ENCODE measurements at places on chromosomes 7 and 10.

DNA sequence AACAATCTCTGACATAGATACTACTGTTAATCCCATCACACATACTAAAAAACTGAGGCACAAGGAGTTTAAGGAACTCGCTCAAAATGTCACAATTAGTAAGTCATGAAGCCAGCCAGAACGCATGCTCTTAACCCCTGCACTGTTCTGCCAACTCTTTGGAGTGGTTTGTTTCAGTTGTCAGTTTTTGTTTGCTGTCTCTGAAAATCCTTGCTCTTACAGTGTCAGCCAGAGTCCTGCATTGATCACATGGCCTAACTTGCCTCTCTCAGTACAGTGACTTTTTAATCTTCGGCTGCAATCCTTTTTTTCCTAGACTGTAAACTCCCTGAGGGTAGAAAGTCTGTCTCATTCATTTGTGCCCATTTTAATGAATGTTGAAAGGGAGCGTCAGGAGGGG is 753.8 kb downstream of the AUTS2 start:
- DNase-seq: no peak

- peak; percentile 56 for DNase-seq
Observed at GRCh38 chr10:129945941-129946760, 17.9 kb downstream of the EBF3 start.

DNA sequence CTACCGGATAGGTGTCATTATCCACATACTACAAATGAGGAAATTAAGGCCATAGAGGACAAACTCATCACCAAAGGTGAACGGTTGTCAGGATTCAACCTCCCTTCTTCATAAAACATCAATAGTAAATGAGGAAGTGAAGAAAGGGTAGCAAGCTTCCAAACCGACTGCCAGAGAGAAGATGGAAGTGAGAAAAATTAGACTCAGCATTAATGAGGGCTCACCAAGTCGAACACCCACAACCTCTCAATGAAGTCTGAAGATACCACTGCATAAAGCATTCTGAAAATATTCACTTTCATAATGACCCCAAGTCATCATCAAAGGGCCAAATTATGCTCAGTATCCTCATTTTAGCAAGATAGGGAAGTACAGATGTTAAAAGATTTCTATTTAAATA is 29.6 kb downstream of the ABCB4 start:
- DNase-seq: no peak

DNA sequence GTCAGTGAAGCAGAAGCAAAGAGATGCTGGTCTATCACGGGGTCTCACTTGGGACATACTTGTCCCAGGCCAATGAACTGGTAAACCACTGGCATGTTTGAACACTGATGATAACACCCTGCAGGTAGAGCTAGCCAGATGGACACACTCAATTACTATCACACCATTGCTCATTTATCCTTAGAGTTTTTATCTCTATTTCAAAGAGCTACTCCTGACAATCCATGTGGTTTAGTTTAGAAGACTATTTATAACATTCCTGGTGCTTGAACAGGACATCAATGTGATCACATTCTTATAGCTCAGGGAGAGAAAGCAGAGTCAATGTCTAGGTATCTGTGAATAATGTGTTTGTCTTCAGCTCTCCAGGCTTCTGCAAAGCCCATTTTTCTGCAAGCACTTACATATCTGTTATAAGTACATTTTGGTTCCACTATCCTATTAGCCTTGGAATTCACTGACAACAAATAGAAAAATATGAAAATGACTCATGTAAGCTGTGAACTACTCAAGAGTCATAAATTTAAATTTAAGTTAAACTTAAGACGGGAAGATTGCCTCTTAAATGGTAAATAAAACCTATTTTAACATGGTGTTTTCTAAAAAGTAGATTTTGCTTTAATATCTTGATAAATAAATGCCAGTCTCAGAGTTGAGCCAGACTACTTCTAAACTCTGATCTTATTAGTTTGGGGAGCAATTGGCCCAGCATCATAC is 106.7 kb upstream of the MBL2 start:
- DNase-seq: no peak

DNA sequence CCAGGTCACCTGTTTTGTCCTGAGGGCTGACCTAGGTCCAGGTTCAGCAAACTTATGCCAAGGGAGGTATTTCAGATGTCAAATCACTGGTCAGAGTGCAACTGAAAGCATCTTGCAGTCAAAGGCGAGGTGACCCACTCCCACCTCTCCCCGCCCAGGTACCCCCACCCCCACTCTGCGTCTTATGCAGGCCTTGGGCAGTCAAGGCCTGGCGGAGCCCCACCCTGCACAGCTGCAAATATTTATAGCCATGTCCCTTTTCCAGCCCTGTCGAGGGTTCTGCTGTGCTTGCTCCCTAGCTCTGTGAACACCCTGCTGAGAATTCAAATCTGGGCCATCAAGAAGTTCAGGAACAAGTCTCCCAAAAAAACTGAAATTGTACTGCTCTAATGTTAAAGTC is 40.6 kb upstream of the BMPR1A start:
- no peak for DNase-seq

- DNase-seq: no peak
Observed at GRCh38 chr7:73888959-73889358, 28.0 kb downstream of the TMEM270 start.

DNA sequence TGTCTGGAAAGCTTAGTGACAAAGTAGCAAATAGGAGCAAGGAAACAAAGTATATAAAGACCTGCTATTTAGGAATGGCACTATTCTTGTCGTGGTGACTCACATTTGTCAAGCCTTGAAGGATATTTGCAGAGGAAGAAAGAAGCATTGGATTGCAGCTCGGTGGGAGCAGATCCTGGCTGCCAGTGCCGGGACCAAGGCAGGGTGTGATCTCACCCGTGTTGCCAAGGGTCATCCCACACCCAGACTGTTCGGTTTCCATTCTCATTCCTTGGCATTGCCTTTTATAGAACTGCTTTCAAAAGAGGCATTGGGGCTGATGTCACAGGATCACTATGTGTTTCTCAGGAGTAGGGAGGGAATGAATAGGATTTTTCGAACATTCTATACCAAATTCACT is 176.2 kb downstream of the GALNT17 start:
- DNase-seq: peak; percentile 15

- no peak for DNase-seq
Observed at GRCh38 chr7:94382746-94383145, 11.9 kb upstream of the COL1A2 start.

GRCh38 chr7:37977243-37977642 is 56.8 kb downstream of the EPDR1 start:
- DNase-seq: no peak

- DNase-seq: peak; percentile 72
Observed at GRCh38 chr10:44927352-44927751, 16.2 kb downstream of the TMEM72 start.

- DNase-seq: no peak
Observed at GRCh38 chr7:121442845-121443244, 46.7 kb upstream of the FAM3C start.

DNA sequence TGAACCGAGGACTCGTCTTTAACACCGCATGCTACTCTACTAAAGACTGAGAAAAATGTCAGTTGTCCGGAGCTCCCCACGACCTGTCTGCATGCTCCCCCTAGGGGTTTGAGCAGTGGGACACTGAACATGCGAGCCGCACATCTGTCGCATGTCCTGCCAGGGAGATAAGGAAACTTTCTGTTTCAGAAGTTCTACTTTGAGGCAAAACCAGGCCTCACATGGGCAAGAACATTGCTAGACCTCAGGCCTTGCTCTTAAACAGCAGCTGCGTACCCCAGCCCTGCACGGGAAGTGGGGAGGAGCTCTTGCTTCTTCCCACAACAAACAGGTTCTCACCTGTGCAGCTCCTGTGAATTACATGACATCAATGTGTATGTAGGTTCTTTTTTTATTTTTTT is 30.3 kb upstream of the HERPUD2 start:
- DNase-seq: no peak

- DNase-seq: peak; percentile 99
Observed at GRCh38 chr7:158829342-158830210, at the start of gene ESYT2. Gene ESYT2 (minus strand): TSS chr7:158829509. CDS start chr7:158829418, 91 bp downstream.

DNA sequence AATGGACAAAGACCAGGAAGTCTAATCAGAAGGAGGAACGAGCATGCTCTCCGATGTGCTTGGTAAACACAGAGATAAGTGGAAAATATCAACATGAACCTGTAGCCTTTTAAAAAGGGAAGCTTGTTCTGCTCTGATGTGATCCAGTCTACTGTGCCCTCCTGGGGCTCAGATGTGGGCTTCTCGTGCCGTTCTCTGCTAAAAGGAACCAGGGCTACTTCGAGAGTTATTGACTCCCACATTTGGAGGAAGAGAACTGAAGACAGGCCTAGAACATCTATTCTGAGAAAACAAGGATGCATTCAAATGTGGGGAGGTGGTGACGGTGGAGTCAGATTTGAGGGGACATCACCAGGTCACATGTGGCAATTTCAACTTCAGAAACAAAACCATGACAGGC is 325.4 kb downstream of the GLRX3 start:
- DNase-seq: no peak

GRCh38 chr7:40403703-40404476 is 269.1 kb downstream of the SUGCT start:
- DNase-seq: no peak

GRCh38 chr7:2691011-2691707 is 3.2 kb downstream of the AMZ1 start:
- no peak for DNase-seq

- DNase-seq: no peak
Observed at GRCh38 chr7:15439853-15440252, 122.0 kb downstream of the AGMO start.

GRCh38 chr10:33244354-33244967 is 90.0 kb downstream of the NRP1 start:
- DNase-seq: no peak
